Natural killer cell treated with Interleukin-12 subunit alpha and Interleukin-12 subunit beta and Interleukin-15 and Interleukin-18, amount 100 ng/mL, for 72 hours (primary cell): ENCODE measurements at places on chromosomes 2 and 18.

DNA sequence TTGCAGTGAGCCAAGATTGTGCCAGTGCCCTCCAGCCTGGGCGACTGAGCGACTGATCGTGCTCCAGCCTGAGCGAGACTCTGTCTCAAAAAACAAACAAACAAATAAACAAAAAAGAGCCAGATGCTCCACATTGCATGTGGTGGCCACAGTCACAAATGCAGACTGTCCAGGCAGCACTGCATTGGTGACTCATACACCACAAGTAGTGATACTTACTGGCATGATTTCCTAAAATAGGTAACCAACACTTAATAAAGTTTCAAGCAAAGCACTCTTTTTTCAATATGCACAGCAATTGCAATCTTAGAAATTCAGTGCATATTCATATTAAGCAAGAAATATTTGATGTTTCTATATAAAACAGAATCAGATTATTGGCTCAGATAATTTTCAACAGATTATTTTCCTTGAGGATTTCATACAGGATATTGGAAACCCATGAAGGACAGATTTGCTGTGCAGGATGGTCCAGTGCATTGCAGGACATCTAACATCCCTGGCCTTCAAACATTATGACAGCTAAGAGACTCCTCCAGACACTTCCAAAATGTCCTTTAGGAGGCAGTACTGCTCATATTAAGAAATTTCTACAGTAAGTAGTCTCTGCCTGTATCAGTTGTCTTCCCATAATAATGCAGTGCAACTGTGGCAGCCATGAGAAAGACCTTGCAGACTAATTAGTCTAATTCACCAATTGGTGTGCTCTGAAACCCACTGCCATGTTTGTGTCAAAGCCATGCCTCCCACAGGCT, 10.5 kb upstream of the SLC1A4 start:
- DNase-seq: no peak

GRCh38 chr2:23632386-23632785, 247.4 kb downstream of the KLHL29 start:
- DNase-seq: no peak

- no peak for DNase-seq
Observed at GRCh38 chr2:229269941-229270340, 1.1 kb downstream of the PID1 start.

- DNase-seq: no peak
Observed at GRCh38 chr2:172914341-172915008, 161.2 kb upstream of the MAP3K20 start.

DNA sequence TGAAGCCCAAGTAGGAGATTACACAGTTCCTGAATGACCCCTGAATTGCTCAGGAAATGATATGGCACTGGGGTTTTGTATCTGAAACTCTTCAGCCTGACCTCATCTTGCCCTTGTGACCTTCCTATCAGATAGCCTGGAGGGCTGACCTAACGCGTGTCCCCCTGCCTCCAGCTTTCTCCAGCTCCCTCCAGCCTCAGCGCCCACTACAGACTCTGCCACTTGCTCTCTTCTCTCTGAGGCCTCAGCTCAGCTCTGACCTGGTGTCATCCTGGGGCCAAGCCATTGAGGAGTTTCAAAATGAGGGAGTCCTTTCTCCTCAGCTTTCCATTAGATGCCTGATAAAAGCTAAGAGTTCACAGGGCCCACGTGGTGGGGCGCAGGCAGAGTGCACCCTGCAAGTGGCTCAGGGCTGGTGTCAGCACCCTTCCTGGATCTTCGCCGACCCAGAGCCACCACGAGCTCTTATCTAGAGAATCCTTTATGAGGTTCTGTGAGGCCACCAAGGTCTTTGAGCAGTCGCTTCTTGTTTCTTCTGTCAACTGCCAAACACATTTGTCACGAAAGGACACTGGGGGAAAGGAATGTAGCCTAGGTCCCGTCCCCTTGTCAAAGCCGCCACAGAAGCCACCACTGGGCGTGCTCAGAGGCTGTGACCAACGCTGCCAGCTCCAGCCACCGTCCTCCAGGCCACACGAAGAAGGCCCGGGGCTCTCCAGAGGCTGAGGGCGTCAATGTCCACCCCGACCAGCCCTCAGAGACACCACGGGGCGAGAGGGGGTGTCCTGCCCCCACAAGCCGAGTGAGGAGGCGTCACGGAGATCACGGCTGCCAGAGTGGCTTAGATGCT, 131.3 kb upstream of the GPC1 start:
- DNase-seq: no peak

- DNase-seq: no peak
Observed at GRCh38 chr2:67399831-67400489, 2.8 kb downstream of the ETAA1 start.

- no peak for DNase-seq
Observed at GRCh38 chr2:180062178-180062577, 55.1 kb upstream of the CWC22 start.

GRCh38 chr18:48782381-48782861, 168.3 kb downstream of the SMAD7 start:
- DNase-seq: no peak

DNA sequence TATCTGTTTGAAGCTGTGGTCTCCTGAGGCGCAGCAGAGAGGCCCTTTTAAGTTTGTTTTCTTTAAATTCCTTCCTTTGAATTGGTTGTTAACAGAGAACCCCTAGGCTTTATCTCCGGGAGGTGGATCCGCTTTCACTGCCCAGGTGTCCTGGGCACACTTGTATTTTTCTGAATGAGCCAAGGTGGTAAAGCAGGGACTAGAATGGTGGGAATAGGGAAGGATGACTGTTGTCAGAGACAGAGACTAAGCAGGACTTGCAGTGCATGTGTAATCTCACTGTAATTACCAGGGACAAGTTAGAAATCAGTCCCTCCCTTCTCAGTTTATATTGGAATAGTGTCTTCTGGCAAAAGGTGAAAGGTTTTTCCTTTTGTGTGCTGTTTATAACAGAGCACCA, 72.8 kb downstream of the PHLPP1 start:
- no peak for DNase-seq

GRCh38 chr2:191625446-191625845, 52.5 kb upstream of the NABP1 start:
- DNase-seq: no peak
